ENCODE measurements at places on chromosomes 1 and 21.

DNA sequence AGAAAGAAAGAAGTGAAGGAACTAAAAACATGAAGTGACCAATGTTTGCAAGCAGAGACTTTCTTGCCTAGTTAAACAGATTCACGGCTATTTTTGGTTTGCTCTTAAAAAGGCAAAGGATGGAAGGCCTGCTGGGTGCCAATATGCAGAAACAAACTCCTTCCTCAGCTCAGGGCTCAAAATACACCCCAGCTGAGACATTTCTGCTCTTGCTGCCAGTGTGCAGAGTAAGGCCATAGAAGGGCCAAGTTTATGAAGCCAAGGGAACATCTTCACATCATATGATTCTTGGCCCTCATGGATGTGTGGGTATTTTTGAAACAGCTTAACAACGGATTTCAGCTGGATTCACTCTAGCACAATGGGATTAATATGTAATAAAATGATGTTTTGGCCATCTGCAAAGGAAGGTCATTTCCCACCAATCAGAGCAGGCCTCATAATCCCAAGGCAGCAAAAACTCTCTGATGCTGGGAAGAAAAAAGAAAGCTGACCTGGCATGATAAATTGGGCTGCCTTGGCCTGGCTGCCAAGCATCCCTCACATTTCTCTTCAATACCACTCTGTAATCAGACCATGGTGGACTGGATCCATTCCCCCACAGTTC is 70.7 kb downstream of the CAPZB start:
- DNase-seq = no peak

DNA sequence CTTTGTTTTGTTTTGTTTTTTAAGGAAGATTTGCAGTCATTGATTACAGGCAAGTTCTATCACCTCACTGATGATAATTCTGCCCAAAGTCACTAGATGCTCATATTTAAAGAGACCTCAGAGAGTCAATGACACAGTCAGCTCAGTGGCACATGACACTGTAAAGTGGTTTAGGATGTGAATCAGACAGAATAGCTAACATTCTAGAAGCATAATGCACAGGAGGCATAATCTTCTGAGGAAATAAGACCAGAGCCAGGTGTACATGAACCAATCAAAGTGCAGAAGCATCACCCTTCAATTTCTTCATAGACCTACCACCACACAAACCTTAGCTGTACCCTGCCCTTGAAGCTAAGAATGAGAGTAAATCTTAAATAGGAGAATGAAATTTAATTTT is 268.5 kb downstream of the BRINP2 start:
- DNase-seq = no peak

DNA sequence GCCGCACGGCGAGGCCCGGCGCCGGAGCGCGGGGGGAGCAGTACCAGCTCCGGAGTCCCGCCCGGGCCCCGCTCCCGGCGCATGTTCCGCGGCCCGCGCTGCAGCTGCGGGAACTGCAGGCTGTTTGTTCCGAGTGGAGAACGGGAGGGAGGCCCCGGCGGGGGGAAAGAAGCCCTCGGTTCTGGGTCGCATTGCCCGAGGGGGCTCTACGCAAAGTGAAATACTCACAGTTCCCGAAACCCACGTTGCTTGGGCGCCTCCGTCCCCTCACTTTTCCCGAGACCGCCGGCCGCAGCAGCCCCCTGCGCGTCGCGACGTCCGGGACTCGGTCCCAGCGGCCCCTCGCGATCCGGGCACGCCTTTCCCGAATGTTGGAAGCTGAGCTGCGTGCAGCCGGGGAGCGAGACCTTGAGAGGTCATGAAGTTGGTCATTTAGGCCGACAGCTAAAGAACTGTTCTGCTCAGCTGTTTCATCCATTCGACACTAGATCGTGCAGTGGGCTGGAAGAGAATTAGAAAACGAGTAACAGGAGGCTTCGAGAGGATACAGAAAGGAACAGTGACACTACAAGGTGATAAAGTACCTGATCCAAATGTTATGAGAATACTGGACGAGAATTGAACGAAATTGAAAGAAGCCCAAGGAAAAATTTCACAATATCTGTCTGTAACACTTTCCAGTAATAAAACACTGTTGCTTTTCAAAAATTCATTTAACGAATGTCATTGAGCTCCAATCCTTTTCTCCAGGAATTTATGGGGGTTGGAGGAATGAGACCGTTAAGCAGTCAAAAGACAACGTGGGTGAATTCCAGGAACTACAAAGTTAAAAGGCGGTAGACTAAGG is 657 bp upstream of the LIN9 start:
- no peak for DNase-seq

DNA sequence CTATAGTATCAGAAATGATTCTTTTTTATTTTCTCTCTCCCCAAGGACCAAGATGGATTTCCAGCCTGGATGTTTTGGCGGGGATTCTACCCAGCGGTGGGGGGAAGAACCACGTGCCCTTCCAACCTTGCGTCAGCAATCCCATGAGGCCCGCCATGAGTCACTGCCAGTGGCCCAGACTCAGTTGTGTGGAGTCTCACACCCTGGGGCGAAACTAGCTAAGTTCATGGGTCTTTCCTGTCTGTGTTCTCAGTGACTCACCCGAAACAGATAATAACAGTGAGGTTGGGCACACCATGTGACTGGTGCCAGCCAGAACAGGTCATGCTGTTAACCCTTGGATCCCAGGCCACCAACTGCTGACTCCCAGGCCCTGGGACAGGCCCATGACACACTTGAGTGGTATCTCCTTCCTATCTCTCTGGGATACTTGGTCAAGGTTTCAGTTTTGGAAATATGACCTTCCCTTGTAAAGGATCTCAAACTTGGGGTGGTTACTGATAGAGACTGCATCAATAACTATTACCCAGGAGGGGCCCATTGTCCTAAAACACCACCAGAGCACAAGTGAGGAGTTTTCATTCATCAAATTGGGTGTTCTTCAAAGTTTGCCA is 98.0 kb upstream of the DUSP10 start:
- DNase-seq = peak; percentile 41

GRCh38 chr1:20137055-20137454 is 2.1 kb upstream of the PLA2G2F start:
- DNase-seq = no peak

DNA sequence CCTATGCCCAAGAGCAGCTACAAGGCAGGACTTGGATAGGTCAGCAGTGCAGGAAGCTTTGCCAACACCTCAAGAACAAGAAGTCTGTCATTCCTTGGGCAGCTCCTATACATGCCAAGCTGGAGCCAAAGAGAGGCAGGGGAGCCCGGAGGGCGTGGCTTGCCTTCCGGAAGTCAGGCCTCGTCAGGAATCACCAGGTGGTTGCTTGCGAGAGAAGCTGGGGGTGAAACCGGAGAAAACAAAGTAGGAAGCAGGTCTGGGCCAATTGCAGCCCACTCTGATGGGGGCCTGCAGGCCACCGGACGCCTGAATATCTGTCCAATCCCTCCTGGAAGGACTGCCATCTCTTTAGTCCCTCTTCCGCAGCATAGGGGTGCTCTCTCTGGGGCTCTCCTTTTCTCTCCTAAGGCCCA is 794 bp upstream of the FAM76A start:
- DNase-seq = no peak

GRCh38 chr1:66685265-66685664 is 67.0 kb upstream of the DYNLT5 start:
- no peak for DNase-seq

DNA sequence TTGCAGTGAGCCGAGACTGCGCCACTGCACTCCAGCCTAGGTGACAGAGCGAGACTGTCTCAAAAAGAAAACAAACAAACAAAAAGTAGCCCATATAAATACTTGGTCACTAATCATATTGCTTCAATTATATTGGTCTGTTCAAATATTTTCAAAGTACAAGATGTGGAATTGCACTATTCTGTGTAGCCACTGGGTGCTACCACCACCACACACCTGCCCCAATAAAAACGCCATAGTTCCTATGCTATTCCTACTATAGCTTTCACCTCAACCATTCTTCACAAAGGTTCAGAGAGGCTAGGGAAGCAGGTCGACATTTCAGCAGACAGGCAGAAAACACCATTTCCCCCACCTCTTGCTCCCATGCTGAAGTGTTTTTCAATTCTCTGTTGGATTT is 16.7 kb downstream of the NDC1 start:
- no peak for DNase-seq

DNA sequence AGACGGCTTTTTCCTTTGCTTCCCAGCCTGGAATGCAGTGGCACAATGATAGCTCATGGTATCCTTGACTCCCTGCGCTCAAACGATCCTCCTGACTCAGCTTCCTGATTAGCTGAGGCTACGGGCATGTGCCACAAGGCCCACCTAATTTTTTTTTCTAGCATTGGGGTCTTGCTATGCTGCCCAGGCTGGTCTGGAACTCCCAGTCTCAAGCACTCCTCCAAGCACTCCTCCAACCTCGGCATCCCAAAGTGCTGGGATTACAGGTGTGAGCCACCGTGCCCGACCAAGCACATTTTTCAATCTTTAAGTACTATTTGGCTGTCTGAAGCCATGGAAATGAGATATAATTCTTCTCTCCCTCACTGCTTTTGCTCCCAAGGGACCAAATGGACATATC is 58.7 kb downstream of the MAB21L3 start:
- DNase-seq = no peak

DNA sequence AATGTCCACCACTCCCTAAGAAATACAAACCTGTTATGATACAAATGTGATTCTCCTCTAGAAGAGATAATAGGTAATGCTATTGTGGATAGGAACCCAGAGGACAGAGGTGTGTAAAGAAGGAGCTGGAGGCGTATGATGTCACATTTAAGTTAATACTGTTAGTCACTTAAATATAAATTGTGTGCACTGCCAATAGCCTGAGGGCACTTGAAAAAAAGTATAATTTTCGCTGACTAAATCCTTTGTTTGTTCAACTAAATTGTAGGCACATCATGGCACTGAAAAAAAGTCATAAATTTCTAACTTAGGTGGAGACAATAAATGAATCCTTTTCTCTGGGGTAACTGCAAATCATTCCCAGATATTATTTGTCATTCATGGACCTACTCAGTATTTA is 4.4 kb downstream of the RCSD1 start:
- no peak for DNase-seq

DNA sequence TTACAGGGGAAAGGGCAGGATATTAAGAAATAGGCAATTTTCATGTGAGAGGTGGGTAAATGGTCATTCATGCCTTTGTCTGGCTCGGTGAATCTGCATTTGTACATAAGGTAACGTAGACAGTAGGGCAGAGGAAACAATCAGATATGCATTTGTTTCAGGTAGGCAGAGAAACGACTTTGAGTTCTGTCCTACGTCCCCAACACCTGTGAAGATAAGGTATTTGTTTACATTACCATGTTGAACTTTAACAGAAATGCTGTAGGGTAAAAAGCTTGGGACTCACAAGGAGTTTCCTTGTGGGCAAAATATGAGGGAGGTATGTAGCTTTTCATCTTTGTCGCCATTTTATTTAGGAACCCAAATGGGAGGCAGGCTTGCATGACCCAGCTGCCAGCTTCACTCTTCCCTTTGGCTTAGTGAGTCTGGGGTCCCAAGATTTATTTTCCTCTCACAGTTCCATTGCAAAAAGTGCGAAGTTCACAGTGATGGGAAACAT is 31.4 kb downstream of the B3GALT5 start:
- DNase-seq = no peak

DNA sequence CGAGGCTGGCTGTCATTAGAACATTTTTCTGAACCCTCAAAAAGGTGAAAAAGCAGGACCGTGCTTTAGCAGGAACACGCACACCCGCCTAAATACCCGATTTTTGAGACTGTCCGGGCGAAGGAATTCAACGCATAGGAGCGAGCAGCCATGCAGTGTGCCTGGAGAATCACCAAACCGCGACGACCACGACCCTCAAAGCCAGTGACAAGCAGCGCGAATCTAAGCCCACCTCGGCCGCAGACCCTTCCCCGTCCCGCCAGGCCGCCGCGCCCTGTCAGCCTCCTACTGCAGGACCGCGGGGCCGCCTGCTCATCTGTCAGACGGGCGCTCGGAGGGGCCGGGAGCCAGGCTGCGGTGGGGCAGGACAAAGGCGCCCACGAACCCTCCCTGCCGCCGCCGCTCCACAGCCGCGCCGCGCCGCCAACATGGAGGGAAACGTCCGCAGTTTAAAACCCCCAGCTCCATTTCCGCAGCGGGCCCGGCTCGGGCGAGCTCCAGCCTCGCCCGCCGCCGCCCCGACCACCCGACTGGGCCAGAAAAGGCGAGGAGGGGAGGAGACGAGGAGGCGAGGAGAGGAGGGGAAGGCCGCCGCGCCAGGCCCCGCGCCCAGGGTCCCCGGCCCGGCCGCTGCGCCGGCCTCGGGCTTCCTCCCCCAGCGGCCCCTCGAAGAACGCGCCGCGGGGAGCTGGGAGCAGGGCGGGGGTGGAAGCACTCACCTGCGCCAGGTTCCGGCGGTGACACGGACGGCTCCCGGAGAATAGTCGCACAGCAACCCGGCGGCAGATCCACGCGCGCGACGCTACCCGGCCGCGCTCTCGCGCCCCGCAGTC is at the start of gene LBR:
TSS of gene LBR (minus strand) at position 804 of the 833 bp plus-strand sequence. CDS start 3,963 bp downstream, outside the sequence.
- DNase-seq = no peak

- no peak for DNase-seq
Observed at GRCh38 chr1:186605762-186606350, 74.4 kb downstream of the PTGS2 start.

DNA sequence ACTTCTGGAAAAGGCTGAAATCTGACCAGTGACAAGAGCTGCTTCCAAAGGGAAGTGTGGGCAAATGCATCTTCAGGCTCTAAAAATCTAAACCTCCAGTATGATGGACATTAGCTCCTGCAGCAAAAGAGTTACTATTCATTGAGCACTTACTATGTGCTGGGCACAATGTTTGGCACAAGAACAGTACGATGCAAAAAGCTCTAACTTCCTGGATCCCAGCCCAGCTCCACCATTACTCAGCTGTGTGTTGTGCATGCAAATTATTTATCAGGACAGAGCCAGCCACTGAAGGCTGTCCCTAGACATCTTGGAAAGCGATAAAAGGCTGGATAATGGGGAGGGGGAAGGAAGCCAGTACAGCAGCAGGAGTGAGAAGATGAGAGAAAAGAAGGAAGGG is 143.5 kb downstream of the ELAVL4 start:
- no peak for DNase-seq

GRCh38 chr1:33616780-33617179 is 144.3 kb downstream of the ZSCAN20 start:
- no peak for DNase-seq

DNA sequence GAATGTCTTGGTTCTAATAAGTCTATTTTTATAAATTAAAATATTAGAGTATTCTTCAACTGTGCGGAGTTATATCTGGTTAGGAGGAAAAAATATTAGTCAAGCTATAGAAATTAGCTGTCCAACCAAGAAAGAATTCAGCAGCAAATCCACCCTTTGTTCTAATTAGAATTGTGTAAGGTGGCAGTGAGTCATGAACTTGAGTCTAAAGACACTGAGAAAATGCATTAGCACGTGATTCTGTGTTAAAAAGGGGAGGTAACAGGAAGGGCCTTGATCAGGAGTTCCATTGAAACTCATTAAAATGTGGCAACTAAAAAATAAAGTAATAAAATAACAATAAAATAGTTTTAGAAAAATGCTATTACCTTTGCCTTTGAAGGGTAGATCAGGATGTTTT is 398.2 kb upstream of the RGS18 start:
- DNase-seq = no peak

DNA sequence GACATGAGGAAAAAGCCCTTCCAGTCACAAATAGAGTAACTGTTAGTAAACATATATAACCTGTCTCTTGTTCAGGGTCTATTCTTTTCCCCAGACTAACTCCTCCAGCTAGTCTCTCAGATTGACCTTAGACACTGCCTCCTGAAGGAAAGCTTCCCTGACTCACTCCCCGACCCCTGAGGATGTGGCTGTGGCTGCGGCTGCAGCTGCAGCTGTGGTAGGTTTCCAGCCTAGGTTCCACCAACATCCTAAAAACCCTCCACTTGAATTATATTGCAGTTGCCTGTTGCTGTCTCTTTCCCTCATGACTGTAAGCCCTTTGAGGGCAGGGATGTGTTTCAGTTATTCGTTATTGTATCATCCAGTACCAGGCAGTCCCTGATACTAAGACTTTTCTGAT is 132.9 kb upstream of the C1orf21 start:
- no peak for DNase-seq

All from CD4-positive, alpha-beta T cell (primary cell).